ENCODE measurements at places on chromosomes 5 and 9.

DNA sequence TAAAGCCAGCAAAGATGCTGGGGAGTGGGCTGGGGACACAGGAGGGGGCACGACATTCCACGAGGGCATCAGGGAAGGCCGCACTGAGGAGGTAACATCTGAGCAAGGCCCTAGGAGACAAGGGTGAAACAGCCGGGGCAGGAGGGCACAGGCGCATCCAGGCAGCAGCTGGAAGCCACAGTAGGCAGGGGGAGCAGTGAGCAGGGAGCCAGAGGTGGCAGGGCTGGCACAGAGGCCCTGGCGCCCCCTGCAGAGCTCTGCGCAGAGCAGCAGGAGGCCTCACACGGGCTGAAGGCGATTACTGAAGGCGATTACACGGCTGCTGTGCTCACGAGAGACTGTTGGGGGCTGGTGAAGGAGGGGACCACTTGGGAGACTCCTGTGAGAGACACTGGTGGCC, 15.4 kb downstream of the LMAN2 start:
- no peak for DNase-seq

DNA sequence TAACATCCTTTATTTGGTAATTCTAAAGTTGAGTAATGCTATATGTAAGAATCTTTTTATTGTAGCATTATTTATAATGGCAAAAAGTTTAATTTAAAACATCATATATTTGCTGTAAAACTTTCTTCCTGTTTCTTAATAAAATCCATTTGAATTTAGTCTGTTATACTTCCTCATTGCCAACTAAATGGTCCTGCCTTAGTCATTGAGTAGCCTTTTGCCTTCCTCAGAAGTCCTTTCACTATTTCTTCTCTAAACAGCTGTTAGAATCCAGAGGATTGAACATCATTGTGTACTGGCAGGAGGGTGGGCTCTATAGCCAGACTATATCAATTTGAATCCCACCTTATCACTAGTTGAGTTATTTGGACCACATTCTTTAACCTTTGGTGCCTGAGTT, 11.0 kb downstream of the SLC44A1 start:
- DNase-seq: no peak

- DNase-seq: no peak
Observed at GRCh38 chr5:66415208-66415607, 181.0 kb upstream of the MAST4 start.

- no peak for DNase-seq
Observed at GRCh38 chr5:81154725-81155124, 78.4 kb upstream of the CKMT2 start.
